ENCODE measurements at places on chromosomes 7 and 10. TPM values are rescaled to one million over a fixed set of nuclear protein-coding genes. Genes with fewer than 3 reads are reported as not detected.

The GATA3 gene
- 163 TPM for total RNA-seq

The FGL2 gene
- 5.2 TPM for total RNA-seq

The MSS51 gene
- total RNA-seq = 3.9 TPM

The SVOPL gene
- total RNA-seq = 1.0 TPM

The AKR1D1 gene
- total RNA-seq = not detected

The CPA1 gene
- not detected for total RNA-seq

The GIMAP4 gene
- total RNA-seq = 198 TPM

The OPALIN gene
- total RNA-seq = not detected

The CUL2 gene
- total RNA-seq = 43.8 TPM

The PSPH gene
- 12.0 TPM for total RNA-seq

The CCDC3 gene
- 0.07 TPM for total RNA-seq

The ASAH2B gene
- total RNA-seq = 2.2 TPM

The MCM10 gene
- total RNA-seq = 61.7 TPM

Measured in T-helper 2 cell treated with Interferon-gamma antibody and Interleukin-4, amounts not matched to agents 100 ng/mL and 5 ng/mL, for 36 hours (primary cell).